H4 (cell line): ENCODE measurements at places on chromosomes 1 and 21.

- no peak for DNase-seq
These were observed 122.3 kb downstream of the PGBD5 start for GRCh38 chr1:230303822-230304221.

GRCh38 chr1:64530969-64531692 lies 61.2 kb downstream of the CACHD1 start:
- DNase-seq = no peak

DNA sequence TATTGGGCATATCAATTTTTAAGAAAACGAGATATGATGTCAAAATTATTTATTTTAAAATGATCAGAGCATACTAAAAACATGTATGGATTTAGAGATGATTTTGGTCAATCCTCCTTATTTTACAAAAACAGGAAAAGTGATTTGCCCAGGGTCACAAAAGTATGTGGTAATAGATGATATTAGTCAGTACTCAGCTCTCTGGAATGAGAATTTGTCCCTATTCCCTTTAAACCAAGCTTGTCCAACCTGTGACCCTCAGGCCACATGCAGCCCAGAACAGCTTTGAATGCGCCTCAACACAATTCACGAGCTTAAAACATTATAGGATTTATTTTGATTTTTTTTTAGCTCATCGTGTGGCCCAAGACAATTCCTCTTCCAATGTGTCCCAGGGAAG lies 104.7 kb downstream of the AKT3 start:
- DNase-seq = no peak

DNA sequence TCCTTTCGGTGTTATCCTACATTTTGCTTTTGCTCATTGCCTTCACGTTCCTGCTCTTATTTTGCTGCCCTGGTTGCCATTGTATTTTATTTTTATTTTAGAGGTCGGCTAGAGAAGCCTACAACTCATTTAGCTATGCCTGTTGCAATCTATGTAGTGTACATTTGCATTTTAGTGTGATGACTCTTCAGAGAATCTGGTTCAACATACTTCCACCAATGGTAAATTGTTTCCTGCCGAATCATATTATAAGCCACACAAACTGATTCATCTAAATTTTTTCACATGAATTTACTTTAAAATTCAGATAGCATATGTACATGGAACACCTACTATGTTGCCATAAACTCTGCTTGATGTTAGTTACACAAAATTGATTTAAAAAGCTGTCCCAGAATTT lies 1596.9 kb downstream of the PLA2G4A start:
- no peak for DNase-seq

DNA sequence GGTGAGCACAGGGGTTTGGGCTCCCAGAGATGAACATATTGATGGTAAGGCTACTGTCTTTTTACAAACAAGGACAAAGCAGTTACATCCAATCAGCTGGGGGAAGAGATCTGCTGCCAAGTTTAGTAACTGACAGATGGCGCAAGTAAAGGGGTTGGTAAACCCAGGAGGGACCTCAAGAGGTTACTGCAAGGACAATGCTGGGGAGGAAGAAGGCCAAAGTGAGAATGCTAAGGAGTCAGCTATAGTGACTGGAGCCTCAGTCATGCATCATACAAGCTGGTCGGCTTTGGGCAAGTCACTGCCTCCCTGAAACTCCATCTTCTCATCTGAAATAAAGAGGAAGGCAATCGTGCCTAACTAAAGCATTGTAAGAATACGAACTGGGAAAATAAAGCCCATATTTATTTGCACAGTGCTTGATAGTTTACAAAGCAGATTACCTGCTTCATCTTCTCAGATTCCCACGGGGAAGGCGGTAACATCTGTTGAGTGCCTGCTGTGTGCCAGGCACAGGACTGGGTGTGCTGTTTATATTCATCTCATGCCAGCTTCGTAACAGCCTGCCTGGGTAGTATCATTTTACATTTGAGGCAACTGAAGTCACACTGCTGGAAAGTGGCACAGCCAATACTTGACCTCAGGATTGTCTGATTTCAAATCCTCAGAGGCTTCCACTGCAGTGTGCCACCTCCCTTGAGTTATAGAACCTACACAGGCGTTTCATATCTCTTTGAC lies 114.8 kb downstream of the BEND5 start:
- no peak for DNase-seq

DNA sequence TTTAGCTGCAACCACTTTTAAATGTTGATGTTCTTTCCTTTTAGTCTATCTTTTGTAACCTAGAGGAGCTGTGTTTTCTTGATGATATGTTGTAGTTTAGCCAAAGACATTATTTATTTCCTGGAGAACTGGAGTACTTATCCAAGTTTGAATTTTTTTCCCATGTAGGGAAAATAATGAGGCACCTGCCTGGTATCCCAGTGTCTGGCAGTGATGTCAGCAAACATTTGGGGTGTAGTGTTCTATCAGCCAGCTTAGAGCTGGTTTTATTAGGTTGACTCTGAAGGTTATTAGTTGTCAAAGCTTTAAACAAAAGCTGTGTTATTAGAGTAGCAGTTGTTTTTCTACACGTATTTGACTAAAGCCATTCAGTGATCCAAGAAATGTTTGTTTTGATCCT lies 3.2 kb downstream of the CTPS1 start:
- no peak for DNase-seq

GRCh38 chr1:32900371-32900955 lies 726 bp downstream of the TMEM54 start:
- no peak for DNase-seq

GRCh38 chr1:109542657-109543056 lies 3.0 kb downstream of the GPR61 start:
- DNase-seq = no peak

- DNase-seq = no peak
These were observed 10.9 kb upstream of the RCAN3 start for GRCh38 chr1:24491577-24492360.

DNA sequence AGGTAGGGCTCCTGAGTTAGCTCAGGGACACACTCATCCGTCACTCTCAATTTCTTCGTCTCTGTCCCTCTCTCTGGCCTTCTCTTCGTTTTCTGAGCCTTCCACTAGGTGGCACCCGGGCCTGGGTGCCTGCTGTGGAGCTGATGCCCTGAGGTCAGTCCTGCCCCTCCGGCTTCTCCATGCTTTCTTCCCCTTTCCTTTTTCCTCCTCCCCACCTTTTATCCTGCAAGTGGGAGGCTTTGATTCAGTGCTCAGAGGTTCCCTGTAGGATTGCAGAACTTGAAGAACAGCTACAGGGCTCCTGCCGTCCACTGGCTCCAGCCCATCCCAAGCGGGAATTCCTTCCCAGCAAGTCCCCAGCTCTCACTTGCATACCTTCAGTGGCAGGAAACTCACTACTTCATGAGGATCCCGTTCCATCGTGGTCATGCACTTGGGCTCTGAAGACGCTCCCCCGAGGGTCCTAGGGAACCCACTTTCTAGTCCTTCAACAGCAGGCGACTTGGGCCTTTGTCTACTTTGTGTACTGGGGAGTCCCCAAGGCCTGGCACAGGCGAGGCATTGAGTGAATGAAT lies 45.6 kb downstream of the SRRM1 start:
- DNase-seq = peak; percentile 66

- DNase-seq = no peak
These were observed 91.2 kb downstream of the TGFB2 start for GRCh38 chr1:218436346-218436745.

GRCh38 chr21:39675993-39676661 lies 63.4 kb downstream of the B3GALT5 start:
- DNase-seq = peak; percentile 29

DNA sequence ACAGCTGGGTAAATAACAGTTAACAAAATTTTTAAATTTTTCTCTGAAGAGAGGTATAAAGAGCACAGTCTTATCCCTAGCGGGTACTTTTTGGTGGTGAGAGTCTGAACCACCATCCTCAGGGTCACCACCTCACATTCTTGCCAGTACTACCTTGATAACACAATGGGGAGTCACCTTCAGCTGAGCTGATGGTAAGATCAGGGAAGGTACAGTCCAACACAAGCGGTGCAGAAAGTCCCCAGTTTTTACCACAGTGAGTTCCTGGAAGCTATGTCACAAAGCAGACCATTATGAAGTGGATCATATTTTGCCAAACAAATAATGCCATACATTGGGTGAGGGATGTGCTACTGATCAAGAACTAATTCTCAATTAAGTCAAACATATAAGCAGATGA lies 176.9 kb downstream of the FASLG start:
- no peak for DNase-seq

- DNase-seq = no peak
These were observed 102.4 kb upstream of the IGSF21 start for GRCh38 chr1:18005238-18005637.

GRCh38 chr21:41950941-41951351 lies 2.9 kb downstream of the C2CD2 start:
- no peak for DNase-seq

DNA sequence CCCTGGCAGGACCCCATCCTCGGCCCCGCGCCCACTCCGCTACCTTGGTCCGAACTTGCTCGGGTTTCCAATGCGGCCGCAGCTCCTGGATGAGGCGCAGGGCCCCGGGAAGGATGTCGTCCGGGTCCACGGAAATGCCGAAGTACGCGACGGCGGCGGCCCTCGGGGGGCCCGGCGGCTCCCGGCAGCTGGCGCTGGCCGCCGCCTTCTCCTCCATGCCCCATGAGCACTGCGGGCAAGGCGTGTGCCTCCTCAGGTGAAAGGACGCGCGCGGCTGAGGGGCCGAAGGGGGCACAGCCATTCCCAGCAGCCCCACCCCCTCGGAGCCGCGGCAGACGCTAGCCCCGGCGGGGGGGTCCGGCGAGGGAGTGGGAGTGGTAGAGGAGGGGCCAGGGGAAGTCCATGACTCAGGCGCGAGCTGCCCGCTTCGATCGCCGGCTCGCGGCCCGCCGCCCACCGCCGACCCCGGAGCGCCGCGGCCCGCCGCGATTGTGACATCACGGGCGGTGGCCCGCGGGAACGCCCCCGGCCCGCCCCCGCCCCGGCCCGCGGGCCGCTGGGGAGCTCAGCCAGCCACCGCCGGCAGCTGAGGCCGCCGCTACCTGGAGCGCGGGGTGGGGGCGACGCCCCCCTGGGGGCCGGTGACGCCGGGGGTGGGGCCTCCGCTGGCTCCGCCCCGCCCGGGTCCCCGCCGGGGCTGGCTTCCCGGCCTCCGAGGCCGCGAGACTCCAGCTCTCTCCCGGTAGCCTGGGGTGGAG lies at the start of gene ETNK2:
ETNK2 (minus strand) TSS at position 493 of the 758 bp plus-strand sequence; CDS start at position 301, 192 bp downstream.
- peak; percentile 34 for DNase-seq

DNA sequence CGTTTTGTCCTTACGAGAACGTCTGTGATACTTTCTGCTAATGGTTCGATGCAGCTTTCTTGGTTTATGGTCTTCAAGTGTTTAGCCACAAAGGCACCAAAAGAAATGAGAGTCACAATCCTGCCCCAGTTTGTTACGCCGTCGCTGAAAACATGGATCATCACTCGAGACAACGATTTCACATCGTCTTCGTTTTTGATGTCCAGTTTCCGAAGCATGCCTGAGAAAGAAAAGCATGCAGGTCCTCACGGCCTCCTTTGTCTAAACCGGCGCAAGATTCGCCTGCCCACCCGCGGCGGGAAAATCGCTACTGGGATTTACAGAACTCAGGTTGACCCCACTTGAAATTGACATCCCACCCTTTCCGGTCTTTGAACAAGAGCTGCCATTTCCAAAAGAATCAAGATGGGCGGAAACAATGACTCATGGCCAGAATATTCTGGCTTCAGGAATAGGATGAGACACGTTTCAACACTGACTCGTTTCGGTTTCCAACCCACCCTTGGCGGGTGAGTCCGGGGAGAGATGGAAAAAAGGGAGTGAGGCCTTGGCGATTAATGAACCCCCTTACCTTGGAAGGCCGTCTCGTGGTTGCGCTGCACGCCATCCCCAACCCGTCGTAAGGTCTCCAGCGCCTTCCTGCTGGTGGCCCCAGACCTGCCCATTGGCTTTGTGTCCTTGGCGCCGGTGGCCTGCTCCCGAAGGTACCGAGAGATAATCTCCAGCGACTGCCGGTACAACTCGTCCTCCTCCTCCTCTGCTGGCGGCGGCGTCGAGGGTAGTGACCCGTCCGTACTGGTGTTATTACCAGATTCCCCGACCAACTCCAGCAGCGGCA lies 919 bp downstream of the MCL1 start:
- no peak for DNase-seq

GRCh38 chr21:45507523-45507875 lies 34.7 kb downstream of the SLC19A1 start:
- DNase-seq = no peak

DNA sequence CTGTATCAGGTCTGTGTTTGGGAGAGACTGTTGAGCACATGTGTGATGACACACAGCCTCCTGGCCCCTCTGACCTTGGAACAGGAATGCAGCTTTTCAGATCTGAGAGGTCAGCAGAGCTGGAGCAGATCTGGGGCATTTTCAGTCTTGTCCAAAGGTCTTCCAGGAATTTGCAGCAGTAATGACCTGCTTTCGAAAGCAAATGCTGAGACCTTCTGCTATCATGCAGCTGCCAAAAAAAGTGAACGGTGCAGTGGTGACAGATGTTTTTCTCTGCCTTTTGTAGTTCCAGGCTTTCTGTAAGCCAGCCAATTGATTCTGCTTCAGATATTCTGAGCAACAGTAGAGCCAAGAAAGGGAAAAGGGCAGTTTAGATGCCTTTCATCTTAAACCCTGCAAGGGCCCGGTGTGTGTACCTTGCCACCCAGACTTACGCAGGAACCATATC lies 137.8 kb upstream of the COA6 start:
- DNase-seq = no peak

DNA sequence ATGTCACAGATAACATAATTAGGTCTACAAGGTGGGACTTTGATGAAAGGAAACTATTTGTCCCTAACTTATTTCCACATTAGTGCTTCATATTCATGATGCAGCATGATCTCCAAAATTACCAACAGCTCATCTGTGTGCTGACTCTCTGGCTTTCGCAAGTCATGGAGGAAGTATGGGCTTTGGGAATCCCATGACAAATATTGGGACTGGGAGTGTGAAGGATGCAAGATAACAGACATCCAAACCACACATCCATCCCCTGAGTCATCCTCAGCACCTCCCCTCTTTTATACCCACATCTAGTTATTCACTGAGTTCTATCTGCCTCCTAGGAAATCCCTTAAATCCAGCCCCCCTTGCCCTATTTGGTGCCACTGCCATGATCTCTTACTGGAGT lies 102.8 kb upstream of the COL24A1 start:
- no peak for DNase-seq

DNA sequence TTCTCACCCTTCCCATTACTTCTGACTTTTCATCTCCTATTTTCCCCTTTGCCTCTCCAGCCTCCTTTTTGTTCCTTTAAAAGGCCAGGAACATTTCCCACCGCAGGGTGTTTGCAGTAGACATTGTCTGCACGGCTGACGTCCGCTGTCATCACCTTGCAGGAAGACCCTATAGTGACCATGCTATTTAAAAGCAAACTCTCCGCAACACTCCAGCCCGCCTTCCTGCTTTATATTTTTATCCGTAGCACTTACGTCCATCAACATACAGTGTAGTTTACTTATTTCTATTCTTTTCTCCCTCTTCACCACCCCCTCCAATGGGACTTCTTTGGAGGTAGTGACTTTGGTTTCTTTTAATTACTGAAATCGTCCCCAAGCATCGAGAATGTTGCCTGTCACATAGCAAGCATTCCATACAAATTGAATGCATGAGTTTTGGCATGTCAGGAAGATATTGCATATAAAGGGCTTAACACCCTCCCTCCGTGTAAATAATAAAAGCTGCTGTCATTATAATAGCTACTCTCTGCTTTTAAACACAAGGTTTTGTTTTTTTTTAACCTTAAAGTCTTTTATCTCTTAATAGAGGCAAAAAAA lies 19.8 kb downstream of the SLC25A33 start:
- DNase-seq = no peak
